Naive thymus-derived CD8-positive, alpha-beta T cell (primary cell): ENCODE measurements at places on chromosomes 1 and 21. TPM values are rescaled to one million over a fixed set of nuclear protein-coding genes. Genes with fewer than 3 reads are reported as not detected.

- no peak overlapping the region for H3K4me3 ChIP-seq
- peaks cover 28% of the 10 kb centered on the region for H3K4me1 ChIP-seq
- H3K36me3 ChIP-seq: peaks cover 31% of the 10 kb centered on the region
- no peaks in the 10 kb centered on the region for H3K27me3 ChIP-seq
Observed at GRCh38 chr1:16321176-16321867, 31.0 kb downstream of the FBXO42 start.

GRCh38 chr1:100458661-100459357 is 79.1 kb upstream of the GPR88 start:
- peak overlapping the region; percentile 31 for H3K4me3 ChIP-seq
- H3K27me3 ChIP-seq: no peaks in the 10 kb centered on the region
- H3K27ac ChIP-seq: peak overlapping the region; percentile 93
- peaks cover 40% of the 10 kb centered on the region for H3K36me3 ChIP-seq
- peaks cover 45% of the 10 kb centered on the region for H3K4me1 ChIP-seq

- H3K4me1 ChIP-seq: no peaks in the 10 kb centered on the region
- DNase-seq: no peak
- no peak overlapping the region for H3K27ac ChIP-seq
- H3K36me3 ChIP-seq: peaks cover 3% of the 10 kb centered on the region
Observed at GRCh38 chr1:47424336-47424982, 8.4 kb downstream of the FOXE3 start.

GRCh38 chr1:85554630-85555327 is 25.8 kb upstream of the CCN1 start:
- DNase-seq: no peak
- no peaks in the 10 kb centered on the region for H3K4me1 ChIP-seq
- peaks cover 24% of the 10 kb centered on the region for H3K27me3 ChIP-seq
- H3K4me3 ChIP-seq: no peak overlapping the region
- no peak overlapping the region for H3K27ac ChIP-seq
- H3K36me3 ChIP-seq: no peaks in the 10 kb centered on the region

DNA sequence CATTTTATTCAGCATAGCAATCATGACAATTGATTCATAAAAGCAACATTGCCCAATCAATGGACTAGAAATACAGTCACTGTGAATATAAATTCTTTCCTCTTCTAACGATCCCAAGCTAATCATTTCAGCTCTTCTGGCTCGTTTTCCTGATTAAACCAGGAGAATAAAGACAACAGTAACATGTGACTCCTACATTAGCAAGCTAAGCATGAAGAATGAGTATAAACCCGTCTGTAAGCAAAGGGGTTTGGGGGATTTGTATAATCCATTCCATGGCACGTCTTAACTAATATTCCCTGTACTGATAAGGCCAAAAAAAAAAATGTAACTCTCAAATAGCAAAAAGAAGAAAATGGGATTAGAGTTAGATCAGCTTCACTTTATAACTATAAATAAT is 21.6 kb downstream of the IRF2BP2 start:
- no peaks in the 10 kb centered on the region for H3K4me1 ChIP-seq
- DNase-seq: no peak

GRCh38 chr21:31798842-31799704 is 67.2 kb upstream of the SCAF4 start:
- H3K27me3 ChIP-seq: peaks cover 31% of the 10 kb centered on the region
- DNase-seq: no peak
- no peak overlapping the region for H3K4me3 ChIP-seq
- peaks cover 3% of the 10 kb centered on the region for H3K4me1 ChIP-seq

- H3K36me3 ChIP-seq: no peaks in the 10 kb centered on the region
- H3K27me3 ChIP-seq: no peaks in the 10 kb centered on the region
- H3K4me3 ChIP-seq: no peak overlapping the region
- DNase-seq: no peak
Observed at GRCh38 chr1:98991127-98992012, 13.3 kb downstream of the PLPPR5 start.

DNA sequence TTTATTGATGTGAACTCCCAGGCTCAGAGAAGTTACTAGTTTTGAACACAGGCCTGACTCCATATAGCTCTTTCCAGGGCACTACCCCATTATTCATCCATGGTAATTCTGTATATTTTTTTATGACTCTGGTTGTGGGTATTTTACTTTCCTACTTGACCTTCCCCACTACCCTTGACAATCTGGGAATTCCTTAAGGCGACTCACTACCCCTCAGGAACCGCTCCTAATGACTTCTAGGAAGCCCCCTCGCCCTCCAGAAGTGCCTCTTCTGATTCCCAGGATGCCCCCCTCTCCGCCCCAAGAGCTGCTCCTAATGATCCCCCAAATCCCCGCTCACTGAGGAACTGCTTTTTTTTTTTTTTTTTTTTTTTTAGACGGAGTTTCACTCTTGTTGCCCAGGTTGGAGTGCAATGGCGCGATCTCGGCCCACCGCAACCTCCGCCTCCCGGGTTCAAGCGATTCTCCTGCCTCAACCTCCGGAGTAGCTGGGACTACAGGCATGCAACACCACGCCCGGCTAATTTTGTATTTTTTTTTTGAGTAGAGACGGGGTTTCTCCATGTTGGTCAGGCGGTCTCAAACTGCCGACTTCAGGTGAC is 972 bp upstream of the KDM4A start:
- H3K27ac ChIP-seq: peak overlapping the region; percentile 99
- H3K27me3 ChIP-seq: peaks cover 4% of the 10 kb centered on the region
- H3K4me1 ChIP-seq: peaks cover 20% of the 10 kb centered on the region
- no peak for DNase-seq
- H3K36me3 ChIP-seq: no peaks in the 10 kb centered on the region

DNA sequence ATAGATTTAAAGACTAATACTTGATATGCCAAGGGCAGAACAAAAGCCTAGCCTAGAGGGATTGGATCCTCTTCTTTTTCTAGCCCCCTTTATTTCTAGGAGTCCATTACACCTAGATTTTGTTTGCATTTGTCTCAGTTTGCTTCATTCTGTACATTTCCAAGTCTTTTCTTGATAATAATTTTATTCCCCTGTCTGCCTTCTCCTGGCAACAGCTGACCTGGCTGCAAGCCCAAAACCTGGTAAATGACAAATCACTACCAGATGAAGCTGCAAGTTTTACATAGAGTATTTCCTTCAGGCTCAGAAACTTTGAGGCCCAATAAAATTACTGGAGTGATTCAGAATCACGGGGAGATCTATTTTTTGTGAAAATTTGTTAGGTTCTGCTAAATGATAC is 36.5 kb upstream of the LHX8 start:
- H3K4me1 ChIP-seq: no peaks in the 10 kb centered on the region
- no peaks in the 10 kb centered on the region for H3K36me3 ChIP-seq
- no peak for DNase-seq
- no peaks in the 10 kb centered on the region for H3K27me3 ChIP-seq
- no peak overlapping the region for H3K27ac ChIP-seq

GRCh38 chr1:155253797-155254196 is 1.5 kb downstream of the ENTREP3 start:
- H3K27ac ChIP-seq: no peak overlapping the region
- H3K27me3 ChIP-seq: no peaks in the 10 kb centered on the region
- H3K4me1 ChIP-seq: peaks cover 19% of the 10 kb centered on the region
- peaks cover 4% of the 10 kb centered on the region for H3K36me3 ChIP-seq
- DNase-seq: no peak

- no peaks in the 10 kb centered on the region for H3K36me3 ChIP-seq
- H3K4me3 ChIP-seq: no peak overlapping the region
- no peak for DNase-seq
- no peak overlapping the region for H3K27ac ChIP-seq
- H3K27me3 ChIP-seq: peaks cover 9% of the 10 kb centered on the region
Observed at GRCh38 chr1:48005253-48006117, 8.3 kb upstream of the TRABD2B start.

DNA sequence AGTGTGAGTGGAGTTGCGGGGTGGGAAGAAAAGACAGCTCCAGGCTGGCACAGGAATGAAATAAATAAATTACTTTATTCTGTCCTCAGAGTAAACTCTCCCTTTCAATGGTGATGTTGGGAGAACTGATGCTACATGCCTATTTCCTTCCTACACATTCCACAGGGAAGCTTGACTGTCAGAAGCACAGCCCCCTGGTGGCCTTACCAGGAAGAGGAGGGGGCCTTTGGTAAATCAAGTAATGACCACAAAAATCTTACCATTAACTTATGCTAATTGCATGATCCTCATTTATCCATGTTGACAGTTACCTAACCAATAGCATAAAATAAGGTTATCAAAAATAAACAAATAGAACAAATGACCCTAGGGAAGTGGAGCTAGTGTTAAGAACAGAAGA is 605.0 kb upstream of the PKN2 start:
- no peak overlapping the region for H3K4me3 ChIP-seq
- H3K4me1 ChIP-seq: no peaks in the 10 kb centered on the region
- DNase-seq: no peak
- H3K27ac ChIP-seq: no peak overlapping the region
- no peaks in the 10 kb centered on the region for H3K36me3 ChIP-seq

DNA sequence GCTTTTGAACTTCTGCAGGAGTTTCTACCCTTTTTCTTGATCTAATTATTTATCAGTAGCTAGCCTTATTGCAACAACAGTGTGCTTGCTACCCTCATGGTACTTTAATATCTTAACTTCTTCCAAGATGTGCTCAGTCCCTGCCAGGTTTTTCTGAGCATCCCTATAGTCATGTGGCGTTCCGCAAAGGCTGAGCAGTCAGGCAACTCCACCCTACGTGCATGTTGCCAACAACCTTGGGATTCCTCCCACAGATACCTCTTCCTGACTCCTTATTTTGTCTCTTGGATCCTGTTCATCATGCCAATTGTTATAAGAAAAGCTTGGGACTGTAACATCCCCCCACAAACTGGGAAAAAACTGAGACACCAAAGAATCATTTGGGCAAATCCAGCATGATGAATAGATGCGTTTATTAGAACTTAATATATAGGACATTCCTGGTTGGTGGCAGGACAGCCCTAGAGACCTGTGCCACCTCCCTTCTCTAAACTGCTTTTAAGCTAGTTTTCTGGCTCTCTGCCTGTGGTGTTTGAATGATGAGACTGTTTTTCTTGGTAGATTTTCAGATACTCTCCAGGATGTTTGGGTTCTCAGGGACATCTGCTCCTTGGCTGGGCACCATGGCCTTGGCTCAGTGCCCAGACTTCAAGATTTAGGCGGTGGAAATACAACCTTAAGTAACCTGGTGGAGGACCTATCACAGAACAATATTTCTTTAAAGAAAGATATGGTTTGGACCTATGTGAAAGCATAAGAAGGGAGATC is 27.1 kb upstream of the KCTD3 start:
- H3K4me3 ChIP-seq: no peak overlapping the region
- H3K27me3 ChIP-seq: peaks cover 6% of the 10 kb centered on the region

DNA sequence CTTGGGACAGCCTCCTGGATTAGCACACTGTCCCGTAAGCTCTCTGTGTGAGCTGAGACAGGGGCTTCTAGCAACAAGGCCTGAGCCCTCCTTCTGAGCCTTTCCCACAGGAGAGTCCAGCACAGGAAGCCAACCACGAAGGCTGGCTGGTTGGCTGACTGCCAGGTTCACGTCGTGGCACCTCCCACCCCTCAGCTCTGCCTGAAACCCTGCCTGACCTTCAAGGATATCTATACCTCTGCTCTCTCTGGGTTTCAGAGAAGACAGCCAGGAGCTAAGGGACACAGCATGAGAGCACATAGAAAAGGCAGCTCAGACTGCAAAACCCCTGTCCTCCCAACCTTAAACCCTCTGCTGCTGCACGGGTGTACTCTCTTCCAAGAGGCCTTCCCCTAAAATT is 13.9 kb downstream of the DLGAP3 start:
- DNase-seq: no peak
- peaks cover 23% of the 10 kb centered on the region for H3K27me3 ChIP-seq
- no peaks in the 10 kb centered on the region for H3K36me3 ChIP-seq
- H3K4me1 ChIP-seq: peaks cover 13% of the 10 kb centered on the region
- H3K4me3 ChIP-seq: no peak overlapping the region
- H3K27ac ChIP-seq: no peak overlapping the region

DNA sequence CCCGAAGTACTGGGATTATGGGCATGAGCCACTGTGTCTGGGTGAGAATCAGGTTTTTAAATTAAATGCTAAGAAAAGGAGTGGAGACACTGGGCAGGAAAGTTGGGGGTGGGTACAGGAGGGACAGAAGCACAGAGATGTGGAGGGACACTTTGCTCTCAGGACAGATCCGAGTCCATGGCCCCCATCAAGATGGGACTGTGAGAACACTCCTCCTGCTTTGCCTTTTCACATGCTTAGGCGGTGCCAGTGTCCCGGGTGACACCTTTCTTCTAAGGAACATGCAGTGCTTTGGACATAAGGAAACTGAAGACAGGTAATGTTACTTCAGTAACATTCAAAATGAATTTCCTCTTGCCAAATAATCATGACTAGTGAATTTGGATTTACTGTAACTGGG is 16.7 kb downstream of the SLC25A33 start:
- no peak overlapping the region for H3K4me3 ChIP-seq
- H3K27ac ChIP-seq: peak overlapping the region; percentile 46
- peaks cover 38% of the 10 kb centered on the region for H3K4me1 ChIP-seq
- DNase-seq: no peak

DNA sequence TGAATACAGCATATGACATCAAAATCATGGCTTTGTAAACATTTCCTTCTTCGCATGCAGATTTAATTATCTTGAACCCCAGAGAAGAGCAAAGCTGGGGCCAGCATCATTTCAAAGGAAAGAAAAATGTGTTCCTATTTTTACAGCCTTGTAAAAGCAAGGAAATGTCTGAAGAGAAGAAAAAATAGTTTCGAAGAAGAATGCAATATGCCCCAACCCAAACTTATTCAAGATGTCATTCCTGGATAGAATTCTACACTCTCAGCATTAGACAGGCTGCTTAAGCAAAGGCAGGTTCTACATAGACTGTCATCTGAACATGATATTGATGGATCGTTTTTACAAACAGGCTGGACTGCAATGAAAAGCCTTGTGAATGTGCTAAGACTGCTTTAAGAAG is 900.8 kb downstream of the TTLL7 start:
- H3K4me1 ChIP-seq: no peaks in the 10 kb centered on the region
- H3K27me3 ChIP-seq: no peaks in the 10 kb centered on the region
- no peak for DNase-seq
- no peak overlapping the region for H3K27ac ChIP-seq

GRCh38 chr21:46544003-46544402 is 60.9 kb downstream of the S100B start:
- H3K4me3 ChIP-seq: peak overlapping the region; percentile 33
- no peaks in the 10 kb centered on the region for H3K27me3 ChIP-seq
- peak overlapping the region; percentile 94 for H3K27ac ChIP-seq
- DNase-seq: no peak
- H3K36me3 ChIP-seq: peaks cover 12% of the 10 kb centered on the region
- peaks cover 30% of the 10 kb centered on the region for H3K4me1 ChIP-seq

SYCP1 gene
- not detected for polyA plus RNA-seq

TAL1 gene
- not detected for polyA plus RNA-seq

CYP4A22 gene
- not detected for polyA plus RNA-seq

NECTIN4 gene
- not detected for polyA plus RNA-seq

NTMT2 gene
- polyA plus RNA-seq: not detected

PGBD2 gene
- 5.3 TPM for polyA plus RNA-seq

REN gene
- polyA plus RNA-seq: not detected

OLFML2B gene
- polyA plus RNA-seq: 0.10 TPM

TESK2 gene
- 3.1 TPM for polyA plus RNA-seq

CHI3L1 gene
- polyA plus RNA-seq: not detected

LRRC40 gene
- polyA plus RNA-seq: 7.4 TPM

TEX38 gene
- not detected for polyA plus RNA-seq

FLG2 gene
- polyA plus RNA-seq: 0.01 TPM

C1orf21 gene
- polyA plus RNA-seq: 0.87 TPM
